ENCODE measurements at places on chromosomes 11 and 22.

DNA sequence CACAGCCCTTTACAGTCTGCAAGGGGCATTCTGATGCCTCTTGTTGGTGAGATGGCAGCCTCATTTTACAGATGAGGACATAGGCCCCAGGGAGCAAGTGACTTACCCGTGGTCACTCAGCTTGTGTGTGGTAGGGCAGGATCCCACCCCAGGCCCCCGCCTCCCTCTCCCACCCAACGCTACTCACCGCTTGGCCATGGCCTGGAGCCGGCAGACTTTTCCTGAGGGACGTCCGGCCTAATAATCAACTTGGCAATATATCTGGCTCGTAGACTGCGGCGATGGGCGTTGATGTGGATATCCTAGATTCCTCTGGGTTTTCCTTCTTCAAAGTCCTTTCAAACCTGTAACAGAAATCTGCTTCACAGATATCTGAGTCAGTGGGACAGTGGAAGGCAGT is 57.1 kb downstream of the ARHGAP8 start:
- no peak for DNase-seq

GRCh38 chr22:38236786-38237185 is 35.0 kb downstream of the MAFF start:
- no peak for DNase-seq

DNA sequence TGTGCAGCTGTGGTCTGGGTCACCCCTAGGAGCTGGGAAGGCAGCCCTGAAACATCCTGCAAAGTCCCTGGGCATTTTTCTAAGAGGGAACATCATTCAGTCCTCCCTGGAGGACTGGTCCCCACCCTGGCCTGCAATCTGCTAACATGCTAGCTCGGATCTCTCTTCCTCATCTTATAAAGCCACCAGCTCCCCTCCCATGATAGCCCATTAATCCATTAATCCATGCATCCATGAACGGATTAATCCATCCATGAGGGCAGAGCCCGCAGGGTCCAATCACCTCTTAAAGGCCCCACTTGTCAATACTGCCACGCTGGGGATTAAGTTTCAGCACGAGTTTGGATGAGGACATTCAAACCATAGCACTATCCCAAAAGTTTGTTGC is 12.1 kb downstream of the PRG3 start:
- no peak for DNase-seq

- no peak for DNase-seq
Measured at GRCh38 chr11:131687291-131688047, 317.1 kb downstream of the NTM start.

DNA sequence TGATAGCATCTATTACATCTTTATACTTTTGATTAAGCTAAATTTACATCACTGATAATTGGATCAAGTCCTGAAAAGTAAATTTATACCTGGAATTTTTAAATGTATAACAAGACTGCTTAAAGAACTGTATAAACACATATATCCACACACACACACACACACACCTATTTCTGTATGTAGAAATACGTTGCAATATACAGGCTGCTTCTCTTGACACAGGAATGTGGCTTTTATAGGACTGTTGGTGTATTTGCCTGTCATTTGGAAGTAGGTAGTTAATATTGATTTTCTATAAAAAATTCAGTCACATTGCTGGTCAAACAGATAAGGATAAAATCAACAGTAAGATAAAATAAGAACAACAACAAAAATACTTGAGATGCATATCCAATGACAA is 708.5 kb upstream of the RAG2 start:
- DNase-seq = no peak

- no peak for DNase-seq
Measured at GRCh38 chr22:37797874-37798500, 9.7 kb upstream of the GCAT start.

GRCh38 chr11:115496892-115497291 is 7.3 kb downstream of the CADM1 start:
- no peak for DNase-seq

- no peak for DNase-seq
Measured at GRCh38 chr22:30312053-30312452, 14.7 kb downstream of the TBC1D10A start.

DNA sequence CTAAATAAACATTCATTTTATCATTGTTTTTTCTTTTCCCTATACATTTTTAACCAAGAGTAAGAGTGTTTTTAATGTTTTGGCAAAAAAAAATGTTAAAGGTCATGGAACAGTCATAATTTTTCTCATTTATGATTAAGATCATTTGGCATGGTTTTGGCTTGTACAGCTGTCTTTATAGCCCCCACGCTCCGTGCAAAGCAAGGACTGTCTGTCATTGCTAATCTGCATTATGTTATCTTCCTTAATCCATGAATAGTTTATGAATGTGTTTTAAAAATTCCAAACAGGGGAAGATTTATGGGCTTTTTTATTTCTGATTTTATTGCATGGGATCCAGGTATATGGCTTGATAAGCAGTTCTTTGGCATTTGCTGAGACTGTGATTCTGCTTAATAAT is 28.1 kb downstream of the PGM2L1 start:
- no peak for DNase-seq

DNA sequence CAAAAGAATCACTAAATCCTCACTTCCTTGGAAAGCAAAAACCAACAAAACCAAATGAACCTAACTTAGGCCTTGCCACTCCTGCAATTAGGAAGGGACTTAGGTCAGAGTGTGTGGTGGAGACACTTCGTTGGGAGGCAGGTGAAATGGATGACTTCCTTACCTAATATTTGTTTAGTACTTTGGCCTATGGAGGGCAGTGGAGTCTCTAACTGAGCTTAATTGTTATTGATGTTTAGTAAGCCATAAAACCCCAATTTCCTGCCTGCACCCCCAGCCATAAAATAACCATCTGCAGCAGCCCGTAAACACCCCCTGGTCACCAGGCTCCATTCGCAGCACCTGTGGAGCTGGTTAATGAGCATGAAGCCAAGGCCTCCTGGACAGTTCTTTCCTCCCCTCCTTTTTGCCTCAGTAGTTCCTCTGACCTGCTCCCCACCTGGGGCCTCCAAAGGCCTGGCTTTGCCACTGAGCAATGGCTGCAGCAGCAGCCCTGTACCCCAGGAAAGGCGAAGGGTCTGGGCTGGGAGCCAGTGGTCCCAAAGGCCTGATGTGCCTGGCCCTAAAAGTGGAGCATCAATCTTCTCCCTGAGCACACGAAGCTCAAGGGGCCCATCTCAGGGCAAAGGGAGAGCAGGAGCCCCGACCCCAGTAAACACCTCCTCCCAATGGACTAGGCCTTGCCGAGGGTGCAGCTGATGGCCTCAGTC is 15.6 kb upstream of the SYT13 start:
- DNase-seq = no peak

DNA sequence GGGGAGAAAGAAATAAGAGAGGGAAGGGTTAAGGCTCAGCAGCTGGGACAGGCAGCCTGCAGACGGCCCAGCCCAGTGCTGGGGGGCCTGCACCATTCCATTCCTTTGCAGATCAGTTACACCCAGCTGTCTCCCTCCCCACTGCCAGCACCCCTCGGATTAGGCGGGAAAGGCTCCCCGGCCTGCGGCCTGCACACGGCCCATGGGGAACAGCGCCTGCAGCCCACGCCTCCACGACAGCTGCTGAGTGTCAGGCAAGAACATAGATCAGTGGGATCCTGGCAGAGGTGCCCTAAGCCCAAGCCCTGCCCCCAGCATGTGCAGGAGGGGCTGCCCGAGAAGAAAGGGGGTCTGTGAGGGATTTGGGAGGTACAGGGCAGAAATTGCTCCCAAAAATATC is 65.8 kb upstream of the MYOD1 start:
- DNase-seq = no peak

- no peak for DNase-seq
Measured at GRCh38 chr22:48318173-48318572, 1509.5 kb downstream of the BRD1 start.

DNA sequence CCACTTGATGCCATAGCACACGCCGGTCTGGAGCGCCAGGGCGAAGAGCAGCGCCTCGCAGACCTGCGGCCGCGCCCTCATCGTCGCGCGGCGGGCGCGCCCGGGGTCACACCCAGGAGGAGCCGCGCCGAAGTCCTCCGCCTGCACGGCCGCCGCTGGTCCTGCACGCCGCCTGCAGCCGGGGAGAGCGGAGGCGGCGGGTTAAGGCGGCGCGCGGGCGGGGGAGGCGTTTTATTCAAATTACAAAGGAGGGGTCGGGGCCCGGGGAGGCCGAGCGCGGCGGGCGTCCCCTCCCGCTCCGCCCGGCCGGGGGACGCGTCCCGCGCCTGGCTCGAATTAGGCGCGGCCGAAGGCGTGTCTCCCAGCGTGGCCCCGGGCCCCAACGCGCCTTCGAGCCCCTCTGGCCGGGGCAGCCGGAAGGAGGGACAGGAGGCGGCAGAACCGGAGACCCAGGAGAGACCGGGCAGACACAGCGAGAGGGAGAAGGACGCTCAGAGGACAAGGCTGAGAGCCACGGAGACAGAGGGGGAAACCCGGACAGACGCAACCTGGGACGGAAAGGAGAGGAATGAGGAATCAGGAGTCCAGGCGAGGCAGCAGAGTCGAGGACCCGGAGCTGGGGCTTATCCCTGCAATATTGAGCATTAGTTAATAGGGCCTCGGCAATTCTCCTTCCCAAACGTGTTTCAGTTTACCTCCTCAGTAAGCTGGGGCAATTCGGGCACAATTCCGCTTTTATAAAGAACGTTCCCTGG is at the start of gene WNT11:
WNT11 (minus strand) TSS at position 176 of the 755 bp plus-strand sequence; CDS start at position 81, 95 bp downstream.
- DNase-seq = no peak

GRCh38 chr11:70647188-70648166 is 249.1 kb downstream of the CTTN start:
- no peak for DNase-seq

GRCh38 chr11:128391811-128392210 is 195.5 kb downstream of the ETS1 start:
- DNase-seq = no peak

DNA sequence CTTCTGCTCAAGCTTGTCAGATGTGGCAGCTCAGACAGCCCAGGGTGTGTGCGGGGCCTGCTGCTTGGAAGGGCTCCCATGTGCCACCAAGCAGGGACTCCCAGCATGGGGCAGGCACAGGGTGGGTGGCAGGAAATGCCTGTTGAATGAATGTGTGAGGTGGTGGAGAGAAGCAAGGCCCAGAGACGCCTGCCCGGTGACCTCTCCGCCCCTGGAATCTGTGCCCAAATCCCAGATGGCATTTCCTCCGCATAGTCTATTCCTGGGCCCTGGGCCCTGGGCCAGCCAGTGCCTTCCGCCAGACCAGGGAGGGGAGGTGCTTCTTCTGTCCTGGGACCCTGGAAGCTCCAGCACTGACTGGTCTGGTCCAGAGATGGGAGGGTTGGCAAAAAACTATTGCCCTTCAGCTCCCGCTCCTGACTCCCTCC is 3.7 kb downstream of the CST6 start:
- no peak for DNase-seq

- DNase-seq = no peak
Measured at GRCh38 chr11:111942829-111943228, 5.7 kb downstream of the DIXDC1 start.

GRCh38 chr11:129896062-129896461 is 684 bp upstream of the NFRKB start:
- DNase-seq = no peak

DNA sequence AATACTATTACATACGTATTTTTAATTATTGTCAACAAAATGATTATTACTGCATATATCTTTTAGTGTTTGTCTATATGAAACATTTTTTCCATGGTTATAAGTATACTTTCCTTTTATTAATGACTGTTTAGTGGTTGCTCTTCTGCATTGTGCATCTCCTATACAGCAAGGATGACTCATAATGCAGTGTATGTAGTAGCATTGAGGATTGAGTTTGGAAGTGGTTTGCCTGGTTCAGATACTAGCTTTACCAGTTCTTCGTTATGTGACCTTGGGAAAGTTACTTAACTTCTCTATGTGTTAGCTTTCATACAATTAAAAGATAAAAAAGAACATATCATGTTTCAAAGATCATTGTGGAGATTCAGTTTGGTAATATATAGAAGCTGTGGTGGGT is 44.1 kb downstream of the CHORDC1 start:
- no peak for DNase-seq

GRCh38 chr11:6402061-6402470 is 11.8 kb downstream of the SMPD1 start:
- no peak for DNase-seq

DNA sequence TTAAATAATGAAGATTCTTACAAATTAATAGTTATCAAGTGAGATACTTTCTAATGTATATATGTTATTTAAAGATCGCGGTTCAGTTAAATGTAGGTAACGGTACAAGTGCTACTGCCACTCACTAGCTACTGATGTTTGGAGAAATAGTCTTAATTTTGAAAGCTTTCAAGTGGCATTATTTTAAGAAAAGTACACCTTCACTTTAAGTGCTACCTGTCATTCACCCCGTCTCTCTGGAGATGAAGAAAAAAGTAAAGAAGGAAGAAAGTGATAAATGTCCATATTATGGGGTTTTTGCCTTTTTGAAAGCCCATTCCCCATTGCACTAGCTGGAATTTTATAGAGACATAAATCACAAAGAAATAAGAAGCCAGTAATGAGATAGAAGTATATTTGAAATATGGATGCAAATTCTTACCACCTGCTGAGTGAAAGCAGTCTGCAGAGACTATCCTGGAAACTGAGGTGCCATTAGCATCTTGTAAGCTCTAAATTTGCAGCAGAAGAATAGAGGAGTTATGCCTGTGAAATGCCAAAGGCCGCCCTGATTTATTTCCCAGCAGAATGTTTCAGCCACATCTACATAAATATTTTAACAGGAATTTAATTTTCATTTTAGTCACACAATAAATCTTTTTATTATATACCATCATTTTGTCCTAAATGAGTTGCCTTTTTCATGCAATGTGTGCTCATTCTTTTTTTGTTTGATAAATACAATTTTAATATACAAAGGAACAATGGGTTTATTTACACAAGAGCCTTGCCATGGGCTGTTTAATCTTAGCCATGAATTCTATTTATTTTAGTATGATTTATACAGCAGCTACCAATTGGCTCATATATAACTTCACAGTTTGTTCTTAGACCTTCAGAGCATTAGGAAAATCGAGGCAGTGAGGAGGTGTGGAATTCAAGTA is 489.9 kb upstream of the RAG2 start:
- DNase-seq = no peak

DNA sequence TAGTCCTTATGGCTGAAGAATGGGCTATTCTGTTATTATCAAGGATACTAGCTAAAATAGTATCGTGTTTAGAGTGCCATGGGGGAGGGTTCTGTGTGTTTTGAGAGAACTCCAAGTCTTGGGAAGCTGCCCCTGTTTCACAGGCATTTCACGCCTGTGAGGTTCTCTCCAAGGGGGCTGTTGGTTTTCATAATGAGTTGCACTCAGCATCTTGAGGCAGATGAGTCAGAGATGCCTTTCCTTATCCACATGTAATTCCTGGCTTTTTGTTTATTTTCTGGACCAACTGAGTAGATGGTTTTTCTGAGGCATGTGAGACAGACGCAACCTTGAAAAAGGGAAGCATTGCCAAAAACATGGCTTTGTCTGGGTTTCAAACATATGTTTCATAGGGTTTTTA is 203.7 kb downstream of the ARHGAP42 start:
- DNase-seq = no peak

GRCh38 chr22:25987948-25988347 is 181.3 kb upstream of the SEZ6L start:
- no peak for DNase-seq

All from KG1 (cell line).